ENCODE measurements at places on chromosomes 5 and 9. TPM values are rescaled to one million over a fixed set of nuclear protein-coding genes. Genes with fewer than 3 reads are reported as not detected.

The DOCK8 gene
- total RNA-seq: 0.55 TPM

The MZB1 gene
- not detected for total RNA-seq

The SPARC gene
- total RNA-seq: 17.7 TPM

The CCL27 gene
- total RNA-seq: not detected

The BSPRY gene
- not detected for total RNA-seq

The OR1J2 gene
- total RNA-seq: not detected

The SHOC1 gene
- not detected for total RNA-seq

The PLAC8L1 gene
- total RNA-seq: 0.49 TPM

The ZNF300 gene
- total RNA-seq: 3.0 TPM

The BDP1 gene
- 10.2 TPM for total RNA-seq

The FRMPD1 gene
- total RNA-seq: 0.02 TPM

The FBP2 gene
- not detected for total RNA-seq

The IL9 gene
- total RNA-seq: not detected

The OR1J1 gene
- not detected for total RNA-seq

The C5orf58 gene
- total RNA-seq: not detected

The ADGRD2 gene
- total RNA-seq: not detected

The SPATA31D3 gene
- total RNA-seq: not detected

The TMEM161B gene
- total RNA-seq: 7.8 TPM

The CFAP90 gene
- total RNA-seq: 0.41 TPM

The DMRT3 gene
- total RNA-seq: not detected

The EGFLAM gene
- 0.18 TPM for total RNA-seq

The FOXD4L6 gene
- not detected for total RNA-seq

The SLC12A7 gene
- 29.1 TPM for total RNA-seq

The FAM200C gene
- total RNA-seq: 2.7 TPM

The ADCY2 gene
- not detected for total RNA-seq

The PRRX2 gene
- total RNA-seq: 5.2 TPM

The IL33 gene
- 0.49 TPM for total RNA-seq

The PRDM9 gene
- total RNA-seq: not detected

The PCA3 gene
- total RNA-seq: not detected

The NTRK2 gene
- 0.03 TPM for total RNA-seq

The ADAMTSL1 gene
- not detected for total RNA-seq

The CD274 gene
- total RNA-seq: 2.8 TPM

The GMCL2 gene
- not detected for total RNA-seq

The CNTLN gene
- 6.3 TPM for total RNA-seq

The FAM78A gene
- 0.40 TPM for total RNA-seq

The PCDHGA4 gene
- total RNA-seq: 0.09 TPM

The PCDHA7 gene
- total RNA-seq: 0.09 TPM

The SPINK6 gene
- 0.53 TPM for total RNA-seq

The ERAP2 gene
- total RNA-seq: 1.2 TPM

The FAM221B gene
- total RNA-seq: not detected

The SSBP2 gene
- total RNA-seq: 8.7 TPM

The CCDC192 gene
- total RNA-seq: not detected

The TSSK1B gene
- not detected for total RNA-seq

The IL3 gene
- total RNA-seq: not detected

The NREP gene
- 1.5 TPM for total RNA-seq

The FCN2 gene
- not detected for total RNA-seq

The SGCD gene
- total RNA-seq: 4.0 TPM

The TUSC1 gene
- total RNA-seq: 6.8 TPM

The SIL1 gene
- 24.4 TPM for total RNA-seq

The ELOVL7 gene
- 15.6 TPM for total RNA-seq

The FRRS1L gene
- total RNA-seq: 0.15 TPM

All from A549 treated with DMSO at 1 μM for 4 hours (cell line).